Renal cortical epithelial cell (primary cell): ENCODE measurements at places on chromosomes 11 and 22. TPM values are rescaled to one million over a fixed set of nuclear protein-coding genes. Genes with fewer than 3 reads are reported as not detected.
A peak's percentile ranks its signal among the peaks of the same experiment; 100 is the strongest.

DNA sequence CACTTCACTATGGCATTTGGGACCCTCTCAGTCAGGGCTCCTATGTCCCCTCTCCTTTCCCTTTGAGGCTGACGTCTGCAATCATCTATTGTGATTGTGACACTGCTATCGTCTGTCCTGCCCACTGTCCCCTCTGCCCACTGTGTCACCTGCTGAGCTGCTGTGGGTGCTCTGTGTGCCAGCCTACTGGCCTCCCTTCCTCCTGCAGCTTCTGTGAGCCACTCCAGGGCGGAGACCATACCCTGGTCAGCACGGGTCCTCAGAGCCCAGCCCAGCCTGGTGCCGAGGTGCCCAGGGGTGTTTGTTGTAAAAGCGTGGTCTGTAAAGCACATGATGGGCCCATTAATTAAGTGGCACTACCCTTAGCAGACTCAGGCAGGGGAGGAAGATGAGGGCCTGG is 29.4 kb downstream of the MPPED1 start:
- no peak for DNase-seq

GRCh38 chr22:39480557-39480956 is 21.5 kb upstream of the MIEF1 start:
- DNase-seq: no peak

DNA sequence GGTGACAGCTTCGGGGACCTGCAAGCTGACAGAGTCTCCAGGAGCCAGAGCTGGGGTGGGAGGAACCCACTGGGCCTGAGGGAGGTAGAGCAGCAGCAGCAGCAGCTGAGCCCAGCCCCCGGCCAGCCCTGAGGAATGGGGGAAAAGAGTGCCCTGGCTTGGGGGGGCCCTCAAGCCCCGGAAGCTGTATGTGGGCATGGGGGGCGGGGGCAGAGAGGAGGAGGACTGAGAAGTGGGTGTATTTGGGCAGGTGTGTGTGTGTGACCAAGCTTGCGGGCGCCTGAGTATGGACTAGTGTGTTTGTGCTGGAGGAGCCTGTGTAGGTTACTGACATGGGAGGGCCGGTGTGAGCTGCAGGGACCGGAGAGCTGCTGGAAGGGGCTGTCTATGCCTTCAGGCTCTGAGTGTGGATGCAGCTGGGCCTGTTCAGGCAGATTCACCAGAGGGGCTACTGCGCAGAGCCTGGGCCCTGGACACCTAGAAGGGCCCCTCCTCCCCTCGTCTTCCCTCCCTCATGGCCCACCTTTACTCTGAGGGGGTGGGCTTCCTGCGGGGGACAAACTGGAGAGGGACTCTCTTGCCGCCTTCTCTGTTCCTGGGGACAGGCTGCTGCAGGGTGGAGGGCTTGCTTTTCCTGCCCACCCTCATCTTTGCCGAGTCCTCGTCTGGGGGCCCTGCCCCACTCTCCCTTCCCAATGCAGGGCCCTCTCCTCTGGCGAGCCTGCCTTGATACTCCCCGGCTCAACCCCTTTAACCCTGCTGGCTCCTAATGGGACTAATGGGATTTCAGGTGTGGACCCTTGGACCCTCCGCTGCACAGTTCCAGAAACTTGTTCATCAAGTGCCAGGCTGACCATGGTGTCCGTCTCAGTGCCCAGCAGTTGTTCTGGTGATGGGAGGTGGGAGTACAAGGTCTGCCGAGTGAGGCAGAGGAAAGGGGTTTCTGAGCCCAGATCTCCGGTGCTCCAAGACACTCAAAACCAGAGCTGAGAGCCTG is 28.2 kb downstream of the ST3GAL4 start:
- DNase-seq: no peak

DNA sequence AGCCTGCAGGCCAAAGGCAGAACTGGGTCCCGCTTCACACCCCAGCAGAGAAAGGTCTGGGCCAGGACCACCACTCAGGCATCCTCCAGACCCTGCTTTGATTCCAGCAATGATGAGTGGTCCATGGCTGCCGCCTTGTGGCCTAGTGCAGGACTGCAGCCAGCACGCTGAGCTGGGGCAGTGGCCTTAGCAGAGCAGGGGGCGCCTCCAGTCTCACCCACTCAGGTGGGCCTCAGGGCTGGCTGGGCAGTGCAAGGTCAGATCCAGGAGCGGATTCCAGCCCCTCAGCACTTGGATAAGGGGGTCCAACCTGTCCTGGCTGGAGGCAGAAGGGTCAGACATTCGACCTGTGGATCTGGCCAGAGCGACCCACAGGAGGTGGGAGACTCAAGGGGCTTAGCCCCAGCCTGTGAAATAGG is 9.6 kb upstream of the PDE2A start:
- peak; percentile 18 for DNase-seq

- DNase-seq: no peak
These were observed 74.3 kb upstream of the LRRC4C start for GRCh38 chr11:41533761-41534160.

DNA sequence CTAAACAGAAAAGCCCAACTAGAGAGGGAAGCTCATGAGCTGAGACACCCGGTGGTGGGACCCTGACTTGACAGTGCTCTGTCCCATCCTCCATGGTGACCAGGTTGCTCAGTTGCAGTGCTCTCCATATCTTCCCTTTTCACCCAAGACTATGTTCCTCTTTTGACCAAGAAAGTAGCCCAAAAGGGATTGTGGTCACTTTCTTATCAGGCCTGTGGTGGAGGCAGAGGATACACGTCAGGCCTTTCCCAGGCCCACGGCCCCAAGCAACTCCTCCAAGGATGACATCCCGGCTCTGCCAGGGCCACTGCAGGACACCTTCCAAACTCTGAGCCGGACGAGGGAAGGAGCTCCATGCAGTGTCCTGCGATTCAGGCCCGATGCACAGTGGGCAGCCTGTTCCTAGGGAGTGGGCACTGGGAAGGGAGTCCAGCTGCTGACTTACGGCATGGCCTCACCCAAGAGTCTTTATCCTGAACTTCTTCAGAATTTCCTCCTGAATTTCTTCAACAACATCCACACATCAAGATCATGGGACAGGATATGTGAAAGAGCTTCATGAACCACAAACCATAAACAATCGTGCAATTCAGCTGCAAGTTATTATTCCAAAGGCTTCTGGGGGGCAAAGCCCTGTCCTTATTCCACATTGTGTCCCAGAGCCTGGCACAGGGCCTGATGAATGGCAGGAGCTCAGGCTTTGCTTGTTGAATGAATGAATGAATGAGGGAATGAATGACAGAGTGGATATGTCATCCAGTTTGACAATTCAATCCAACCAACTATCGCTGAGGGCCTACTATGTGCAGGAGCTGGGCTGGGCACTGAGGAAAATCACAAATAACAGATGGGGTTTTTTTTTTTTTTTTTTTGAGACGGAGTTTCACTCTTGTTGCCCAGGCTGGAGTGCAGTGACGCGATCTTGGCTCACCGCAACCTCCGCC is 36.0 kb upstream of the MYH9 start:
- DNase-seq: no peak

- no peak for DNase-seq
These were observed 70.2 kb upstream of the PPARA start for GRCh38 chr22:46079861-46080821.

DNA sequence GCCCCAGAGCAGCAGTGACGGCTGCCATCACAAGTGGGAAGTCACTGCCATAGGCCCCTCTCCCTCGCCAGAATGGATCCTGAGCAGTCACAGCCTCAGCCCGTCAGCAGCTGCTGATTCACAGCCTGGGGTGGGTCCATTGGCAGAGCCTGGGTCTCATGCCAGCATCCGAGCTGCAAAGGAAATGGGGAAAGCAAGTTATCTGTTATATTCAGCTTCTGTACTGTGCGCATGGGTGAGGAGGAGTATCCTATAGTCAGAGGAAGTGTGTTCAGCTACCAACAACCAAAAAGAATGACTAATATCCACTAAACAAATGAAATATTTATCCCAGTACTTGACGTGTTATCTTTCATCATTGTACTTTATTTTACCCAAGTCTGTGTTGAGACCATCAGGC is 119.7 kb downstream of the RCN1 start:
- DNase-seq: no peak

GRCh38 chr22:49772692-49773091 is 55.0 kb downstream of the BRD1 start:
- no peak for DNase-seq

GRCh38 chr11:10287140-10287539 is 6.9 kb downstream of the SBF2 start:
- no peak for DNase-seq

GRCh38 chr22:34845391-34845790 is 220.6 kb upstream of the ISX start:
- peak; percentile 9 for DNase-seq

DNA sequence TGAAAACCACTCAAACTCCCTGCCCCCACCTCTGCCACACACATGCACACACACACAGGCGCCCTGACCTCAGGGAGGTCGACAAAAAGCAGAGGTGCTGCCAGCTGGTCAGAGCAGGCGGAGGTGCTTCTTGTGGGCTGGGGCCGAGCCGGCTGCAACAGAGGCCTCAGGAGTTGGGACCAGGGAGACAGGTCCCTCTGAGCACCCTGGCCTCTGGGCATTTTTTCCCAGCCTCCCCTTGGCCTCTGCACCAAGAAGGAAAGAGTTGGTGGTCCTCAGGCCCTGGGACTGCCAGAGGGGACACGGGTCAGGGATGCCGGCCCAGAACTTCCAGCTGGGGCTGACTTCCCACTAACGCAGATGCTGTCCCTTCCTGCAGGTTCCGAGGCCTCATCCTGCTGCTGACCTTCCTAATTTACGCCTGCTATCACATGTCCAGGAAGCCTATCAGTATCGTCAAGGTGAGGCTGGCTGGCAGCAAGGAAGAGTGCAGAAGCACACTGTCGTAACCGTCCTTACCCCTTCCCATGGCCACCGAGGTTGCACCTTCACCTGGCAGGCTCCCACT is 13.4 kb downstream of the SLC37A2 start:
- no peak for DNase-seq

DNA sequence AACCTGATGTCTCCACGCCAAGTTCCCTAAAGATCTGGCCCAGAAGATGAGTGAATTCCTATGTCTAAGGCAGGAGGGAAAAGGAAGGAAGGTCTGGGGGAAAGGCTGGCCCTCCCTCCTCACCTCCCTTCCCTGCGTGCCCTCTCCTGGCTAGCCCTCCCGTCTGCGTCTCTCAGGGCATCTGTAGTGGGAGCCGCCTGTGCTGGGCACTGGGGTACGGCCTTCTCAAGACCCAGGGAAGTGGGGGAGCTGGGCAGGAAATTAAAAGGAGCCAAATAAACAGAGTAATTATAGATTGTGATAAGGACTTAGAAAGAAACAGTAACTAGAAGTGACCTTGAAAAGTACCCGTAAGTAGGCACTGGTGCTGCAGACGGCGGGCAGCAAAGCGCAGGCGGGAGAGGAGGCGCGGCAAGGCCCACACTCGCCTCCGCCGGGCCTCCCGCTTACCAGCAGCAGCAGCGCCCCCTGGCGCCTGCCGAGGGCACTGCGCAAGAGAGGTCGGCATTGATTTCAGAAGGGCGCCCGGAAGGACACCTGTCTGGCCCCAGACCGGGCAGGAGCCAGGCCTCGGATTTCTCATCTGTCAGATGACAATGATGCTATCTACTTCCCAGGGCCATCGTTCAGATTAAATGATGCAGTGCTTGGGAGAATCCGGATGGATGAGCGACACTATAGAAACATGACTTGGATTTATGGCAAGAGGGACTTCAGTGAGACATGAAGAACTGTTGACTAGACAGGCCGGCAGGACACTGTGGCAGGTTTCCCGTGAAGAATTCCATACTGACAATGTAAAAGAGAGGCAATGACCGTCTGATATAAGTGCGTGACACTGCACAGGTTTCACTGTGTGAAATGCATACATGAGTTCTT is 7.3 kb downstream of the KCNJ1 start:
- peak; percentile 44 for DNase-seq

DNA sequence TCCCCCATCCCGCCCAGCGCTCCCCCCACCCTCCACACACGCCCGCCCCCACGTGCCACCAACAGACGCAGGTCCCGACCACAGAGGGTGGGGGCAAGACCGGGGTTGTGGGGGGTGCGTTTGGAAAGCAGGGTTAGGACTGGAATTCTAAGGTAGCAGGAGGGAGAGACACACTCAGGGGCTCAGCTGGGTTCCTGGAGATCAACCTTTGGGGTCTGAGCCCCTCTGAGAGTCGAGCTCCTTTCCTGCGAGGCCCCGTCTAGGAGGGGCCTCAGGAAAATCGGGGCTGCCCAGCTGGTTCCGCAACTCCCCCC is 429 bp downstream of the PGGHG start:
- DNase-seq: no peak

GRCh38 chr11:44874284-44874683 is 76.4 kb downstream of the TP53I11 start:
- DNase-seq: no peak

NOL12 gene
- 18.1 and 19.6 TPM in 2 replicates for total RNA-seq

- DNase-seq: no peak
These were observed 530.8 kb downstream of the BUD13 start for GRCh38 chr11:116242006-116242405.

TMEM121B gene
- total RNA-seq: 0.10 TPM in 1 of 2 replicates, not detected in the other

- peak; percentile 79 for DNase-seq
These were observed 4.2 kb upstream of the FXYD2 start for GRCh38 chr11:117828611-117829368.

GRCh38 chr22:38133331-38133730 is 22.8 kb upstream of the BAIAP2L2 start:
- no peak for DNase-seq

SAC3D1 gene
- 11.3 and 13.4 TPM in 2 replicates for total RNA-seq

OR2AT4 gene
- under 0.01 TPM in 1 of 2 replicates, not detected in the other for total RNA-seq

- no peak for DNase-seq
These were observed 80.0 kb downstream of the CTTN start for GRCh38 chr11:70478166-70478890.

DNA sequence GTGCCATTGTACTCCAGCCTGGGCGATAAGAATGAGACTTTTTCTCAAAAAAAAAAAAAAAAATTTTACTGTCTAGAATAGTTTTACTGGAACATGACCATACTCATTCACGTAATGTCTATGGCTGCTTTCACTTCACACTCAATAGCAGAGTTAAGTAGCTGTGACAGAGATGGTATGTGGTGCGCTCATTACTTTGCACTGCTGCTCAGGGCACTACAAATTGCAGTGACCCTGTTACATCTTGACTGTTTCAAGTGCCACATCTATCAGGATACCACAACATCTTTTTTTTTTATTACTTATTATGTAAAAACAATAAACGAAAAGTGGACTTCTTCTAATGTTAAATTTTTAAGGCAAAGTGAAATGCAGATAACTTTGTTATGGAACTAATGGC is 110.3 kb downstream of the ARHGAP20 start:
- no peak for DNase-seq

DNA sequence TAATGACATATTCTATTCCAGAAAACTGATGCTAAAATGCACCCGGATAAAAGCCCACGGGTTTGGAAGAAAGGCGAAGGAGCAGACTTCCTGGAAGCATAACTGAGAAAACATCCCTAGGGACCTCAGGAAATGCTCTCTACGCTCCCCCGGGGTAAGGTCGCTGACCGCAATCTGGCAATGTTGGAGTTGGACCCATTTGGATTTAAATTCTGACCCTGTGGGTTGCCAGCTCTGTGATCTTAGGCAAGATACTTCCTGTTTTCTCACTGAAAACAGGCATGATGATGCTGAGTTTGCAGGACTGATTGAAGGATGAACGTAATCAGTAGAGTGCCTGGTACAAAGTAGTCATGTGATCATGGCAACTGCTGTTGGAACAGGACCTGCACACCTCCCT is 1054.0 kb downstream of the NTM start:
- no peak for DNase-seq

- peak; percentile 95 for DNase-seq
These were observed 18.0 kb upstream of the EIF3D start for GRCh38 chr22:36546932-36547331.
